ENCODE measurements at places on chromosomes 16 and 17. TPM values are rescaled to one million over a fixed set of nuclear protein-coding genes. Genes with fewer than 3 reads are reported as not detected.

TMC7 gene
- 3.9 TPM for total RNA-seq

SSTR5 gene
- not detected for total RNA-seq

SPSB3 gene
- 23.8 TPM for total RNA-seq

NPIPB6 gene
- 1.5 TPM for total RNA-seq

CCR7 gene
- total RNA-seq, result 0.33 TPM

ADCY7 gene
- total RNA-seq, result 6.9 TPM

CAPNS2 gene
- not detected for total RNA-seq

TBC1D3H gene
- total RNA-seq, result not detected

GUCY2D gene
- total RNA-seq, result not detected

SEC14L5 gene
- total RNA-seq, result 0.98 TPM

EVI2A gene
- not detected for total RNA-seq

C16orf74 gene
- 1.2 TPM for total RNA-seq

TMEM238L gene
- total RNA-seq, result not detected

GP1BA gene
- total RNA-seq, result not detected

OR3A3 gene
- not detected for total RNA-seq

KRT33B gene
- total RNA-seq, result not detected

KRTAP2-1 gene
- total RNA-seq, result not detected

SPNS2 gene
- total RNA-seq, result 3.8 TPM

C17orf100 gene
- 3.2 TPM for total RNA-seq

TAT gene
- total RNA-seq, result not detected

MON1B gene
- 49.5 TPM for total RNA-seq

OR1G1 gene
- not detected for total RNA-seq

TMEM114 gene
- not detected for total RNA-seq

HSD11B2 gene
- 3.8 TPM for total RNA-seq

PTGES3L gene
- 3.5 TPM for total RNA-seq

LRRC37A gene
- 2.9 TPM for total RNA-seq

KCTD11 gene
- 7.9 TPM for total RNA-seq

WFIKKN1 gene
- total RNA-seq, result 8.5 TPM

APOBR gene
- not detected for total RNA-seq

PPY gene
- total RNA-seq, result not detected

EME1 gene
- total RNA-seq, result 31.4 TPM

TMEM235 gene
- total RNA-seq, result not detected

HDAC5 gene
- 27.2 TPM for total RNA-seq

ARHGAP23 gene
- 25.7 TPM for total RNA-seq

MYCBPAP gene
- total RNA-seq, result 1.7 TPM

MIS12 gene
- 35.6 TPM for total RNA-seq

SLC38A10 gene
- 59.6 TPM for total RNA-seq

TBC1D3D gene
- total RNA-seq, result 0.23 TPM

All from neural crest cell (in vitro differentiated cells).